ENCODE measurements at places on chromosomes 6 and 20.
A peak's percentile ranks its signal among the peaks of the same experiment; 100 is the strongest.

DNA sequence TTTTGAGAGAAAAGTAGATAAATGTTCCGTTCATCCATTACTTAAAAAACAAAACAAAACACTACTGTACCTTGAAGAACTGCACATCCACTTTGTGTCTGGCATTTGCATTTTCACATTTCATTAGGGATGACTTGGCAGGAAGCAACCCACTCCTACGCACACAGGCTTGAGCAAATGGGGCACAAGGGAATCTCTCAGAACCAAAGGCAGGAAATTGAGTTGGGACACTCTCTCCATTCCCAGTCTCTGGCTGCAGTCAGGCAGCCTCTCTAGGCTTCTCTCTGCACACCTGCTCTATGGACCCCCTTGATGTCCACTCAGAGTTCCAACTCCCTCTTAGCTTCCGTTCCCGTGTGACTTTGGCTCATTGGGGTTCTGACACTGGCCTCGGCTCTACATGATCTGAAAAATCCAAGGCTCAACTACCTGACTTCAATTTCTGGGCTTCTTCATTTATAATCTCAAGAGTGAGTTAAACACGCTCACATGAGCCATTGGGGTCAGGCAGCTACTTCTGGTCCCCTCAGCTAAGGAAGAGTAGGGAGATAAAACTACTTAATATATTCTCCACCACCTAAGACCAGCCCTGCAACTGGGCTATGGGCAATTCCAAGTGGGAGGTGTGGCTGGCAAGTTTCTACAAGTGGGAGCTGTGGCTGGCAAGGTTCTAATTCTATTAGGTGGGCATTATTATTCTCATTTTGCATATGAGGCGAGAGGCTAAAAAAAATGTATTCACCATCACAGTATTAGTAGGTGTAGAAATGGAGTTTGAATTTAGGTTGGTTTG lies 251.9 kb downstream of the SOD2 start:
- ATAC-seq, result no peak

GRCh38 chr6:29887330-29887818 lies 55.0 kb upstream of the HLA-A start:
- ATAC-seq, result peak; percentile 73

DNA sequence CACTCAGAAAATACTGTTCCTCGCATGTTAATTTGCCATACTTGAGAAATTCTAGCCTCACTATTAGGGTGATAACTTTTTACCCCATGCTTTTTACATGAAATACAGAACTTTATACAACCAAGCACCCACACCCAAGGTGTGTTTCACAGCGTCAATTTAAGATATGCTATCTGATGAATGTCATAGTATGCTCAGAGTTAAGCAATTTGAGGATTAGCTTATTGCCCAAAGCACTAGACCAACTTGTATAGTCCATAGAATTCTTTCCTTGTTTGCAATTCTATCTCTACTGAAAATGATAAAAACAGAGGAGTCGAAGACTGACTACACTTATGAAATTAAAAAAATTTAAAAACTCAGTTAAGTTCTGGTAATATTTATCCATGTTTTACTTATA lies 82.1 kb upstream of the CARMIL1 start:
- ATAC-seq, result no peak

GRCh38 chr20:38840894-38841470 lies 35.5 kb downstream of the PPP1R16B start:
- no peak for ATAC-seq

DNA sequence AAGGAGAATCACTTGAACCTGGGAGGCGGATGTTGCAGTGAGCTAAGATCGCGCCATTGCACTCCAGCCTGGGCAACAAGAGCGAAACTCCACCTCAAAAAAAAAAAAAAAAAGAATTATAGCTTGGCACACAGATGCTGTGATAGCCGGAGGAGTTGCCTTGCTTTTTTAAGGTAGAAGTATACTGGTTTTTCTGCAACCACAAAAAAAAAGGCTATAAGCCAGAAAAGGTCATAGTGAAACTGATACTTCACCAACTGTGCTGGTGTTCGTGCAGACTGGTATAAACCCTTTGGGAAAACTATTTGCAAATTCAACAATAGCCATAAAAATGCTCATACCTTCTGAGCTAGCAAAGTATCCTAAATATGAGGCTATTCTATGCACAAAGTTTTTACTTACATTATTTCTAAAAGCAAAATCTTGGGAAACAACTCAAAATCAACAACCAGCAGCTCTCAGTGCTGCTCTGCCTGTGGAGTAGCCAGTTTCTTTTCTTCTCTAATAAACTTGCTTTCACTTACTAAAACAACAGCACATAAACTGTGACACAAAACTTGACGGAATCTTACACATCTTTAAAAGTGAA lies 44.0 kb downstream of the B4GALT5 start:
- ATAC-seq, result peak; percentile 88

DNA sequence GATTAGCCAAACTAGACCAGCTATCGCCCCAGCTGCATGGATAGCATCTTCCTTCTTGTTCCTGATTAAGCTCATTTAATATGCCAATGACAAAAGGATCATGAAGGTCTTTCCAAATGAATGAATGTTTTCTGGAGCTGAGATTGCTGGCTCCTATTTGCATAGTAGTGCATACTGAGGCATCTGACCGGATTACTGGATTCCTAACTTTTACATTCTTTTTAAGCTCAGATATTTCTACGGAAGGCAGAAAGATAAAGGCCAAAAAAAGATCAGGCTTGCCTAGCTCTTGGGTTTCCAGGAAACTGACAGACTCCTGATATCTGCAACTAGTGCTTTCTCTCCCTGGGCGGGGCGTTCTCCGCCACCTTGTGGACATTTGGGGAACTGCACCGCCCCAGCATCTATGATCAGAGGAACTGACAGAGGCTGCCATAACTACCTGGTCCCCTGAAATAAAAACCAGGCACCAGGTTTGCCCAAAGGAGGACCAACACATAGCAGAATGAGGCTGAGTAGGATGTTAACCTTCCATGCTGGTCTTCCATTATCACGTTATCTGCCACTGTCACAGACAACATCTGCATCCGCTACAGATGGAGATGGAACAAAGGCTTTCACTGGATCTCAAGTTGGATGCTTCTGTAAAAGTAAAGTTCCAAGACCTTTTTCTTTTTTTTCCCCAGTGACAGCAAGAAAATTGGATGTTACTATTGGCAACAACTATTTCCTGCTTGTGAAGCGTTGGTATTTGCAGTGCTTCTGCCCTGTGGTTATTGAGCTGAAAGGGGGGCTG lies 33.2 kb downstream of the NT5E start:
- ATAC-seq, result peak; percentile 82

DNA sequence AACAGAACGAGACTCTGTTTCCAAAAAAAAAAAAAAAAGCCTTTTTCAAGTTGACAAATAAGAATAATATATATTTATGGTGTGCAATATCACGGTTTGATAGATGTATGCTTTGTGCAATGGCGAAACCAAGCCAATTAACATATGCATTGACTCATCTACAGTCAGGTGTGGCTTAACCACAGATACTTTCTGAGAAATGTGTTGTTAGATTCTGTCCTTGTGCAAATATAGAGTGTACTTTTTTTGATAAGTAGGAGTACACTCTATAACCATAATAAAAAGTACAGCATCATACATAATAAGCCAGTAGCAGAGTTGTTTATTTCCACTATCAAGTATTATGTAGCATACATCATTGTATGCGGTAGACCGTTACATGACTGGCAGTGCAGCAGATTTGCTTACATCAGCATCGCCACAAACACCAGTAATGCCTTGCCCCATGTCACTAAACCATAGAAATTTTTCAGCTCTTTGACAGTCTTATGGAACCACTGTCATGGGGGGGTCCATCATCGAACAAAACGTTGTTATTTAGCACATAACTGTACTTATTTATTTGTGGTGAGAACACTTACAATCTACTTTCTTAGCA lies 59.2 kb downstream of the TMEM170B start:
- ATAC-seq, result no peak

DNA sequence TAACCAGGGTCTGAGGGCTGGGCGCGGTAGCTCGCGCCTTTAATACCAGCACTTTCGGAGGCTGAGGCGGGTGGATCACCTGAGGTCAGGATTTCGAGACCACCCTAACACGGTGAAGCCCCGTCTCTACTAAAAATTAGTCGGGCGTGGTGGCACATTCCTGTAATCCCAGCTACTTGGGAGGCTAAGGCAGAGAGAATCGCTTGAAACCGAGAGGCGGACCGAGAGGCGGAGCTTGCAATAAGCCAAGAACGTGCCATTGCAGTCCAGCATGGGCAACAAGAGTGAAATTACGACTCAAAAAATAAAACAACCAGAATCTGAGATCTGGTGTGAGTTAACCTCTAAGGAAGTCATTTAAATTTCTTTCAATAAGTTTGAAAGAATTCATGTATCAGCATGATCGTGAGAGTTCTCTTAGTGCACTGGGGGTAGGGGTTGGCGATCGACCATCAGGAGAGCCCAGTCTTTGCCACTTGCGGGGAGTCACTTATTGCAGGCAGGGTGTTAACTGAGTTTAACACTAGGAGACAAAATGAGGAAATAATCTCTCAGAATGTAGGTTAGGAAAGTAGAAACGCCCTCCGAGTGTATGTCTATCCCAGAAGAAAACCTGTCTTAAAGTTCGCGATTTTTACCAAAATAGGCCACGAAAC lies 206.5 kb upstream of the ZNF184 start:
- no peak for ATAC-seq

DNA sequence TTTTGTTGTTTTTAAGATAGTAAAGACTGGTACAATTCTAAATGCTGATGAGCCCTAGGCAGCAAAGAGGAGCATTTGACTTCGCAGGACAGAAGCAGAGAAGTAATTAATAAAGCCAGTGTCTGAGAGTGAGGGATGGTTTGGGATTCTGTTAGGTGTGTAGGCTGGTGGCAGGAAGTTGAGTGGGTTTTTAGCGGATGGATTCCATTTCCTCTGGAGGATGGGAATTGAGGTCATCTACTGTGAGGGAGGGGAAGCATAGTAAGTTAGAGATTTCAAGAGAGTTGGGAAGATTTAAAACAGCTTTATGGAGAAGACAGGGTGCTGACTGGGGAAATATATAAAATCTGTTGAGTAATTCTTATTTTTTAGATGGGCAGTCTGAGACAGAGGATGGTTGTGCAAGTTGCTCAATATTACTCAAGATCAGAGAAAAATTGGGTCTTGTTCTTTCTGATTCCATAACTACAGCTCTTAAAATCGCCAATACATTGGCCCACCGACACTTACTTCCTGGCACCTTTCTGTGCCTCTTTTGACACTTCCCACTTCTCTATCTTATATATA lies 48.8 kb downstream of the PRL start:
- no peak for ATAC-seq

DNA sequence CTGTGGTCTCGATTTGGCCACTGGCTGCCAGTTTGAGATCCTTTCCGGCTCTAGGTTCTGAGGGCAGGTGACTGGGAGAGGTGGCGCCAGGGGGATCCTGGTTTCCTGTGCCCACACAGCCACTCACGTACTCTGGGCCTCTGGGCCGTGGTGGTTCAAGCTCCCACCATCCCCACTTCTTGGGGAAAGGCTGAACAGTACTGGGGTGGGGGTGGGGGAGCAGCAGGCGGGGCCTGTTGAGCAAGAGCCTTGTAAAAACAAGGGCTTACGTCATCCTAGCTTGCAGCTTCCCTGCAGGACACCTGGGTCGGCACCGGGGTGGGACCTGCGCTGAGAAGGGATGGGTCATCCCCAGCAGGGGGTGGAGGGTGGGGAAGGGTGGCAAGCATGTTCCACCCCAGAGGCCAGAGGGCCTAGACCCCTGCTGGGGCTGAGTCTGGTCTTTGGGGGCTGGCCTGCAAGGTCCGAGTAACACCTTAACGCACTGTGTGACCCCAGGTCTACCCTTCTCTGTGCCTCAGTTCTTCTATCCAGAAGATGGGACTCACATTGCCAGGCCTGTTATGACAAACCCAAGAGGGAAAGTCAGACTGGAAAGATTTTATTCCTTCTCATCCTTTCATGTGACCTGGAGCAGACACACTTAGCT lies 3.1 kb upstream of the CEBPB start:
- ATAC-seq, result no peak

DNA sequence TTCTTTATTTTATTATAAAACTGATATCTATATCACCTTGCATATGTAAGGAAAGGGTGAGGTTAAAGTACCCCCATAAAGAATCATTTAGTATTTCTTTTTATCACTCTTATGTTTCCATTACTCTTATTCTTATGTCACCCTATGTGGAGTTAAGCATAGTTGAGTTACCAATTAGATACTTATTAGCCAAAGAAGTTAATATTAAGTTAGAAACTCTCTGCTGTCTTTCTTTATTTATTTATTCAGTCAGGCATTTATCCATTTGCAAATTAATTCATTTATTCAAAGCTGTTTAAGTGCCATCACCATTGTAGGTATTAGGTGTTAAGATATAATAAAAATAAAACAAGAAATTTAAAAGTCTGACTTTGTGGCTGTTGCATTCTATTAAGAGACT lies 1279.1 kb upstream of the CITED2 start:
- ATAC-seq, result no peak

DNA sequence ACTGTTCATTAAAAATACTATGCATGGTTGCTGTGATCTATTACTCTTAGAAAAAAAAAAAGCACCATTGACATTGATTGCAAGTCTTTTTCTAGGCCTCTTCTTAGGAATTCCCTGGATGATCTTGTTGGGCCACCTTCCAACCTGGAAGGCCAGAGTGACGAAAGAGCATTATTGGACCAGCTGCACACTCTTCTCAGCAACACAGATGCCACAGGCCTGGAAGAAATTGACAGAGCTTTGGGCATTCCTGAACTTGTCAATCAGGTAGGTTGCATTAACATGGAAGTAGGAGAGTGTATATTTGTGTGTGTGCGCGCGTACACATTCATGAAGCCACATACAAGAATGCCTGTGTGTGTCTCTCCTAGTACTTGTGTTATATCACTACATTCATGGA lies 140.4 kb downstream of the NCOA3 start:
- ATAC-seq, result no peak

DNA sequence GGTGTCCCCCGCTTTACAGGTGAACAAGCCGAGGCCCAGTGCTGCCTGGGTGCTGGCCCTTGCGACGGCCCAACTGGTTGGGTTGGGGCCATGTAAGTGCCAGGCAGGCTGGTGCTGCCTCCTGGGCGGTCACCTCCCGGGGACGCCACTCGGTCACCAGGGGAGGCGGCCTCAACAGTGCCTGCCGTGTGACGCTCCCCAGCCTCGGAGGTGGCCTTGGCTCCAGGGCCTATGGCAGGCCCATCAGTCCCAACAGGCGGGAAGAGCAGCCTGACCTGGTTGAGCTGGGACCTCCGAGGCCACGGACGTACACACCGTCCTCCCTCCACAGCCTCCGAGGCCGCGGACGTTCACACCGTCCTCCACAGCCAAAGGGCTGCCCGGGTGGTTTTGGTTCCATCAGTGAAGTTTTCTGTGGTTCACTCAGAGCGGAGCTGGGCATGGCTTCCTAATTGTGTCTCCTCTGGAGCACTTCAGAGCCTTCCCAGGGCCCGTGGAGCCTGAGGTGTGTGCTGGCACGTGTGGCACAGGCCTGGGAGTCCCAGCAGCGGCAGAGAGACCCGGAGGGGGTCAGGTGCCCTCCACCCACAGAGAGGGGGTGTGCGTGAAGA lies 19.3 kb upstream of the SLCO4A1 start:
- ATAC-seq, result no peak

DNA sequence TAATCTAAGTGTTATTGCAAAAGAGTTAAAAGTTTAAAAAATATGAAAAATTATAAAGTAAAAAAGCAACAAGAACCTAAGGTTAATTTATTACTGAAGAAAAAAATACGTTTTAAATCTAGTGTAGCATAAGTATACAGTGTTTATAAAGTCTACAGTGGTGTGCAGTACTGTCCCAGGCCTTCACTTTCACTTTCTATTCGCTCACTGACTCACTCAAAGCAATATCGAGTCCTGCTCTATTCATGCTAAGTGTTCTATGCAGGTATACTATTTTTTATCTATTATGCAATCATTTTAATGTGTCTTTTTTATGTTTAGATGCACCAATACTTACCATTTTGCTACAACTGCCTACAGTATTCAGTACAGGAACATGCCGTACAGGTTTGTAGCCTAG lies 113.0 kb downstream of the MANEA start:
- no peak for ATAC-seq

Data from stimulated activated memory B cell treated with anti-CD40 and anti-IgM and Interleukin-4, amounts not matched to agents 10 μg/mL and 1 μg/mL and 100 μg/mL, for 72 hours (primary cell).